ENCODE measurements at places on chromosomes 1 and 21.

- no peak for DNase-seq
Observed at GRCh38 chr1:157380523-157380922, 171.8 kb downstream of the FCRL5 start.

GRCh38 chr1:234582681-234583301 lies 27.2 kb downstream of the IRF2BP2 start:
- DNase-seq: no peak

- peak; percentile 71 for DNase-seq
Observed at GRCh38 chr1:27435566-27436203, 43.3 kb downstream of the GPR3 start.

GRCh38 chr1:97740891-97741290 lies 179.9 kb downstream of the DPYD start:
- DNase-seq: no peak

DNA sequence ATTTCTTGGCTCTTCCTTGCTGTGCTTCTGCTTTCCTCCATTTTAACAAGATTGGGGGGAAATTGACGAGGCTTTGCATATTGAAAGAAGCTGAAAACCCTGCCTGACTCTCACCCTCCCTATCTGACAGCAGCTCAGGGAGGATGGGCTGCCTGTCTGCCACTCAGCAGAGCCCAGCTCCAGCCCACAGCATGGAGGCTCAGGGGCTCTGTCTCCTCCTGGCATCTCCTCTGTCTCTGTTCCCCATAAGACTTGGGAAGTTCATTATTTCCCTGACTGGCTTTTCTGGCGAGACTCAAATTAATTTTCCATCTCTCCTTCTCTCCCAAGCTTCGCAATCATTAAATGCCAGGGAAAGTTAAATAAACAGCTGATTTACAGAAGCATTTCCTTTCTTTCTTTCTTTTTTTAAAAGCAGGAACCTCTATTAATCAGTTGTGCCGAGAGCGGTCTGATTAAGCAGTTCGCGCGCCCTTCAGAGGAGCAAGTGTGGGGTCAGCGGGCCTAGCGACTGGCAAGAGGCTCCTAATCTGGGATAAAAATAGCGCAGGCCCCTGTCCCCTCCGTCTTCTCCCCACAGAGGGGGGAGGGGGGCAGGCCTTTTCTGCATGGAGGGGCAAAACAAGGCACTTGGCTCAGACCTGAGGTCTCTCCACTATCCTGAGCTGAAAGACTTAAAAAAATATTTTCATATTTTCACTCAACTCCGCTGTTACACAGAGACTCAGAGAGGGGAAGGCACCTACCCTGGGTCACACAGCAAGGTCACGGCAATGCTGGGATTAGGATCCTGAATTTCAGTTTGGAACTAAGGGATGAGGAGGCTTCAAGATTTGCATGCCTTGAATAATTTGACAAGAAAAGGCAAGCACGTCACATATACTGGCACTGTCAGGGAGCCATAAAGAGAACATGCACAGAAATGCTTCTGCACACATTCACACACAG lies 170.4 kb downstream of the ACTL8 start:
- DNase-seq: no peak

GRCh38 chr1:20212685-20213331 lies 26.5 kb upstream of the PLA2G2C start:
- peak; percentile 74 for DNase-seq

- DNase-seq: peak; percentile 72
Observed at GRCh38 chr1:62810420-62811274, 26.7 kb downstream of the ATG4C start.

- DNase-seq: no peak
Observed at GRCh38 chr1:168121401-168122011, 15.2 kb downstream of the GPR161 start.

DNA sequence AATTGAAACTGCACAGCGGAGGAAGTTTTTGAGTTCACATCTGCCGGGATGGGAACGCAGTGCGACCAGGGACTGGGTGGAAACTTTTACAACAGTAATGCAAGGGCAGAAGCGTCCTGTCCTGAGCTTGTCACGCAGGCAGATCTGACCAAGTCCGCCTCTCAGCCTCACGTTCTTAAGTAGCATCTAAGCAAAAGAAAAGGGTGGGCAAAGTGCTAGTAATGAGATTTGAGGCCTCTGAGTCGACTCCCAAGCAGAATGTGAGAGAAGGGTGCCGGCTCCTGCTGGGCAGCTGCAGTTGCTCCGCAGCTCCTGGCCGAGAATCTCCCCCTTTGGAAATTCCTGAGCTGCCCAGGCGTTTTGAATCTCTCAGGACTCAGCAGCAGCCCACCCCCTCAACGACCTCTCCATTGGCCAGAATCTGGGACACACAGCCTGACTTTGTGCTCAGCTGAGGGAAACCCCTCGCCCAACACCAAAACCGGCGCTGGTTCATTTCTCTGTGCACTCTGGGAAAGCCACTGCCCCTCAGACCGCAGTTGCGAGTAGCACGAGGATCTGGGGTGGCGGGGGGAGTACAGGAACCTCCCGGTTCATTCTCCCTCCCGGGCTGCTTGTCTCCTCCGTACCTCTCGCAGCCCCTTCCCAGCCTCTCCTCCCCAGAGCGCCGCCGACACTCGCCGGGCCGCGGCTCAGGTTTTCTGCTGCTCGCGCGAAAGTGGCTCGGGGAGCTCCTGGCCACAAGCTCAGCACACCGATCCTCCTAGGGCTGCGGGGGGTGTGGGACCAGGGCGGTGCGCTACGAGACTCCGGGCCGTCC lies 913 bp upstream of the S1PR1 start:
- DNase-seq: peak; percentile 96

GRCh38 chr1:50348449-50349241 lies 74.6 kb downstream of the DMRTA2 start:
- peak; percentile 63 for DNase-seq

- no peak for DNase-seq
Observed at GRCh38 chr1:82632155-82632554, 831.4 kb downstream of the ADGRL2 start.

GRCh38 chr1:231611851-231612250 lies 14.7 kb upstream of the DISC1 start:
- DNase-seq: no peak

DNA sequence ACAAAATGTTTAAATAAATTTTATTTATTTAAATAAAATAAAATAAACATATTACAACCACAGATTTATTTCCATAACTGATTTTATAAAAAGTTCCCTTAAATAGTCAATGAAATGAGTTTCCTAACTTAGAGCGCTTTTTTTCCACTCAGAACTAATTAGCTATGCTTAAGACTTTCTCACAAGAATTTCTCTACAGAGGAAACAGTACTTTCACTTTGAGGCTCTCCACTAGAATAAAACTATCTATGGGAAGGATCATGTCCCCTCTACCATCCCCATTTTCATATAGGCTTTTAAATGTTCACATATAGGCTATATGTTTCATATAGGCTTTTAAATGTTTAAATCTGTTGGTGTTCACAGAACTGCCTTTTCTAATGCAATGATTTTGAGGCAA lies 40.0 kb upstream of the DPH5 start:
- DNase-seq: no peak

DNA sequence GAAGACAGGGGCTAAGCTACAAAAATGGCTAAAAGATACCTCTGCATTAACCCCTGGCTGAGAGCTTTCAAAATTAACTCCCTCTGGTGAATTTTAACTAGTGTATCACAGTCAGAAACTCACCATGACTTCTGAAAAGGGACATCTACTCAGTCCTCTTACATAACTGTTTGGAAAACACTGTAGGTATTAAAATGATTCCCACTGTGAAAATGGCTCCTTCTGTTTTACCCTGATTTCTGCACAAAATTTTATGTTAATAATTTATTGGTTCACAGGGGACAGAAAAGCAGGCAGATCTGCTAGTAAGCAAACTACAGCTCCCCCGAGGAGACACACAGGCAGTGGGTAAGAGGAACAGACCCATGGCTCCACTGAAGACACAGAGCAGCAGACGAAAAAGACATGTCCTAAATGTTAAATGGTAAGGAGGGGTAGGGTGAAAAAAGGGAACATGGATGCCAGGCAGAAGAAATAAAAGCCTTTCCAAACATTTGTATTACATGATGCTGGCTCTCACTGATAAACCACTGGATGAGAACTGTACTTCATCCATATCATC lies 111.7 kb downstream of the SLC45A1 start:
- DNase-seq: no peak

DNA sequence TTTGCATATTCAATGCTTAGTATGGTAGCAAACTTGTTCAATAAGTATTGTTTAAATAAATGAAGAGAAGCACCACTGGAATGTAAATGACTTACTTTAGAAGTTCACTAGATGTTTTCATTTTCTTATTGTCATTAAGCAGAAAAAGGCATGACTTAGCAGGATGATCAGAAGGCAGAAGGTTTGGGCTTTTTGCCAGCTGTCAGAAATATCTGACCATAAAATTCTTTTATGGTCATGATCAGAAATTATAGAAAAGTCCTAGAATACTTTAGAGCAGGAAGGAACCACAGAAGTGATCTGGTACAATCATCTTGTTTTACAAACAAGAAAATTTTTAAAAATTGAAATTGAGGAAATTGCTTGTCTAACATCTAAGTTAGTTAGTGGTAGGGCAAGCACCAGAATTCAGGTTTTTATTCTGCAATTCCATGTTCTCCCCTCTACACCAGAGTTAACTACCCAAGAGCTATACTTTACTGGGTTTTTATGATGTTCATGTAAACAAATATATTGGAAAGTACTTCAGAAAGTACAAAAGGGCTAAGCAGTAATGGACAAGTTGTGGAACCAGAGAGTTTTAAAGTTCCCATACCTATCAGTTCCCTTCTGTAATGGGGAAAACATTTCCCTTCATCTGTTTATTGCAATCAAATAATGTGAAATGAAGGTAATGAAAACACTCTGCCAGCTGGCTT lies 10.1 kb downstream of the FMO5 start:
- DNase-seq: no peak

DNA sequence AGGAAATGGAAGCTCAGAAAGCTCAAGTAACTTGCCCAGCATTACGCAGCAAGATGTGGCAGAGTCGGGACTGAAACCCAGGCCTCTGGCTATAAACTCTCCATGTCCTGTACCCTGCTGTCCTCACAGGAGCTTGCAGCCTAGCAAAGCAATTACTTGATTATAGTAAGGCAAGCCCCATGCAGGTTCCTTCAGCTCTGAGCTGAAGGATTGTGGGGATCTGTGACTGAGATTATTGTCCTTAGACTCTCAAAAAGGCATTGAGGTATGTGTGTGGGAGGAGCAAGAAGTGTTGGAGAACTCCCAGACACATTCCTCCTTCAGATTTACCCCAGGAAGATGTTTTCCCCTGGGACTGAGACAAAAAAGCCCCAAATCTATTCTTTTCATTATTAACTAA lies 124.0 kb upstream of the SPATA6 start:
- DNase-seq: no peak

DNA sequence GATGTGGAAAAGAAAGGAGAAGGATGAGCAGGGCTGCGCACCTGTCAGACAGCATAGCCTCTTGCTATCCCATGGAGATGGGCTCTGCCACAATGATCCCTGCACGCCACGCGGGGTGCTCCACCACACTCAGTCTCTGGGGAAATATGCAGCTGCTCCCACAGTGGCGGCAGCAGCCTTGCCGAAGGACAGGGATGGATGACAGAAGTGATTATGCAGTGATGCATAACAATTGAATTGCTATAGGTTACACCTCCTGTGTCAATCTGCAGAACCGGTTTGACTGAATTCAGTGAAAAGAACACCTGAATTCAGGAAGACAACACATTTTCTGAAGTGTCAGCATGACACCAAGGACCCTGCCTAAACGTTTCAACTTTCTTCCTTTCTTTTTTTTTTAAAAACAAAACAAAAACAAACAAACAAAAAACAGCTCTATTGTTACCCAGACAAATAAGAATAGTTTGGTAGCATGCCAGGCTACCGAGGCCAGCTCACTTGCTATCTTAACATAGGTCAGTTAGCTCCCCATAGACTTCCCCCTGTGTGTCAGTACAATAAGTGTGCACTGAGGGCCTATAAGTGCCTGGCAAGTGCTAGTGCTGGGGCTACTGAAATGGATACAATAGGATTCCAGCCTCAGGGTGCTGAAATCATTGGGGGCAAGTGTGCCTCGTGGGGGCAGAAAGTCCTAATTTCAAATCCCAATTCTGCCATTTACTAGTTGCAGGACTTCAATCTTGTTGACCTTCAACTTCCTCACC lies 127.6 kb upstream of the LMO4 start:
- DNase-seq: no peak

GRCh38 chr1:201531551-201532425 lies 7.1 kb upstream of the NAV1 start:
- DNase-seq: no peak

DNA sequence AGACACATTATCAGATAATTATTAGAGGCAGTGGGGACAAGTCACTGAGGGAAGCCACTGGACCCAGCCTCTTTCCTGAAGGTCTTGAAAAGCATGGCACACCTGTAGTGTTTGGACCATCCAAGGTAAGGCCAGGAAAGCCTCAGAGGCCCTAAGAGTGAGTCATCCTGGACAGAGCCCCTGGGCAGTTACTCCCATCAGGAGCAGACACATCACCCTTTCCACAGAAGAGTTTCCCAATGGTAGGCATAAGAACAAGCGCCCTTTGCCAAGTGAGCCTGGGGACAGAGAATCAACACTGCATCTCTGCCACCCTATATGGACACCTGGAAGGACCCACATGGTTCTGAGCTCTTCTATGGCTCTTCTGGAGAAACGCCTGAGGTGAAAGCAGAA lies 136.0 kb downstream of the PLXNA2 start:
- no peak for DNase-seq

DNA sequence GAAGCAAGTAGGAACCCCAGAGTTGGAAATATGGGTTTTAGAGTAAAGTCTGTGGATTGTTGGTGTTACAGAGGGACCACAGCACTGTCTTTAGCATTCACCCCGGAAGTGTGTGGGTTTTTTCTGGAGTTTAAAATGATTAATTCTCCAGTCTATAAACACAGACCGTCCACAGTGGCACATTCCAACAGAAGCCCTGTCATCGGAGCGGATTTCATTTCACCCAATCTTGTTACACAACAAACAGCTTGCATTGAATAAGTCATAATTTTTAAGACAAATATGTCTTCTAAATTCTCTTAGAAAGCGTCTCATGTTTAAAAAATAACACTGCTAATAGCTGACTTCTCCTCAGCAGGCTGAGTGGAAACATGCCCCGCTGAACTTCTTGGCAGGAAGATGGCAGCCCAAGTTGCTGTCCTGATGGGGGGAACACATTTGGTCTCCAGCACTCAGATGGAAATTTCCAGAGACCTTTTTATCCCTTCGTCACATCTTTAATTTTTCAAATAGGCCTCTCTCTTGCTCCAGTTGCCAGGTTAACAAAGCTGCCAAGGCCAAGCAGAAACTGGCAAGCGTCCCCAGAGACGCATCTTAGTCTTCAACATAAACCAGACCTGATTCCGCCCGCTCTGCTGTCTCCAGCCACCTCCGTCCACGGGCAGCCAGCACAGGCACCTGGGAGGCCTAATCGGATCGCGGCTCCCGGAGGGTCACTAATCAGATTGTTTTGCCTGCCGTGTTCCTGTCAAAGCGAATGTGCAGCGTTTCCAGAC lies 28.8 kb upstream of the SLC19A1 start:
- DNase-seq: no peak

- DNase-seq: no peak
Observed at GRCh38 chr1:62077821-62078220, 116.8 kb upstream of the L1TD1 start.

GRCh38 chr1:57063406-57064125 lies 97.8 kb upstream of the C8B start:
- no peak for DNase-seq
